Stimulated activated CD4-positive, alpha-beta T cell treated with anti-CD3 and anti-CD28 coated beads, TNF-alpha, amount 100 ng/mL, for 1 hour (primary cell): ENCODE measurements at places on chromosomes 1 and 21.

GRCh38 chr1:204448991-204449677 lies 37.5 kb upstream of the PPP1R15B start:
- DNase-seq = no peak

GRCh38 chr1:61254634-61255357 lies 172.4 kb downstream of the NFIA start:
- DNase-seq = no peak

- no peak for DNase-seq
These were observed 93.1 kb downstream of the DMRTB1 start for GRCh38 chr1:53552146-53552861.

- no peak for DNase-seq
These were observed 55.1 kb downstream of the DISP3 start for GRCh38 chr1:11533790-11534787.

- DNase-seq = no peak
These were observed 10.5 kb downstream of the MIIP start for GRCh38 chr1:12029720-12030339.

DNA sequence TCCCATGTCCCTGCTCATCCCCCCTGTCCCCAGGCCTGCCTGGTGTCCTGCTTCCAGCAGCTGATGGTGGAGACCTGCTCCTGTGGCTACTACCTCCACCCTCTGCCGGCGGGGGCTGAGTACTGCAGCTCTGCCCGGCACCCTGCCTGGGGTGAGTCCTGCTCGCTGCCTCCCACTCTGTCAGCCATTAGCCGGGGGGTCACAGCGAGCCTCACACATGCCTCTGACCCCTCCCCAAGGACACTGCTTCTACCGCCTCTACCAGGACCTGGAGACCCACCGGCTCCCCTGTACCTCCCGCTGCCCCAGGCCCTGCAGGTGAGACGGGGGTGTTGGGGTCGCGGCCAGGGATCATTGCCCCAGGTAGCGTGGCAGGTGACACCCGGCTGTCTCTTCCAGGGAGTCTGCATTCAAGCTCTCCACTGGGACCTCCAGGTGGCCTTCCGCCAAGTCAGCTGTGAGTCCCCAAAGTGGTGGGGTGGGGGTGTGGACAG lies 10.0 kb downstream of the SCNN1D start:
- DNase-seq = no peak

DNA sequence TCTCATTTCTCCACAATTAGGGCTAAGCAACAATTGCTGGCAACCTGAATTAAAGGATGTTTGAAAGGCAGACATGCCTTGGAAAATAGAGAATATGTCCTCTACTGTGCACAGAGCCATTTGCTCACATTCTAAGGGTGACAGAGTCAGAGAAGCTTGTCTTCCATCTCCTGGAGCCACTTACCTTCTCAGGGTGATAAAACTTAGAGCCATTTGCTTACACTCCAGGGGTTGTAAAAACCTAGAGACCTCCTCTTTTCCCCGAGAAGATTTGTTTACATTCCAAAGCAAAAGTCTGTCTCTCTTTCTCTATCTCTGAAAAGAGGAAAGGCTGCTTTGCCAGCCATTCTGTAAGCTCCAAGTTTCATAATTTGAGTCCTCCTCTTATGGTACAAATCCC lies 61.3 kb downstream of the LBR start:
- no peak for DNase-seq

- DNase-seq = no peak
These were observed 513 bp downstream of the PBX1 start for GRCh38 chr1:164559342-164560051.

GRCh38 chr1:21530368-21531016 lies 21.3 kb downstream of the ALPL start:
- no peak for DNase-seq

GRCh38 chr1:234725177-234726132 lies 115.5 kb upstream of the IRF2BP2 start:
- no peak for DNase-seq

GRCh38 chr1:220550811-220551399 lies 23.0 kb downstream of the MARK1 start:
- DNase-seq = no peak

DNA sequence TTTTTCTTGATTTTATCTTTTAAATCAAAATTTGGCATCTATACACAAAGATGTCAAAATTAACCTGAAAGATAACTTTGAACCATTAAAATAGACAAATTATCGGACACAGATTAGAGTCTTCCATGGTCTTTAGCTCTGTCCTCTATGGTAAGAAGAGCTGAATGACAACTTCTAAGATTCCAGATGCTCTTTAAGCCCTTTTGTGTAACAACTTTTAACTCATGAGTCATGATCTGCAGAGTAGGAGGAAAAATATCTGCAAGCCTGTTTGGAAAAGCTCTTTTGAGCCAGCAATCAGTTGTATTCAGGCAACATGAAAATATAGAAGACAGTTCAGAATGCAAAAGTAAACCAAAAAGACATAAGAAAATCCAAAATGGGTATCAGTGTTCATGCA lies 37.8 kb downstream of the TTC13 start:
- no peak for DNase-seq

GRCh38 chr1:38831731-38832369 lies 27.7 kb downstream of the RRAGC start:
- DNase-seq = no peak

- no peak for DNase-seq
These were observed 33.7 kb upstream of the CACYBP start for GRCh38 chr1:174966008-174966572.

GRCh38 chr1:10252508-10252907 lies 42.1 kb downstream of the KIF1B start:
- DNase-seq = no peak

- DNase-seq = no peak
These were observed 322.4 kb upstream of the DEPDC1 start for GRCh38 chr1:68819190-68819829.

GRCh38 chr1:28246427-28246832 lies 10.5 kb downstream of the ATP5IF1 start:
- DNase-seq = no peak

DNA sequence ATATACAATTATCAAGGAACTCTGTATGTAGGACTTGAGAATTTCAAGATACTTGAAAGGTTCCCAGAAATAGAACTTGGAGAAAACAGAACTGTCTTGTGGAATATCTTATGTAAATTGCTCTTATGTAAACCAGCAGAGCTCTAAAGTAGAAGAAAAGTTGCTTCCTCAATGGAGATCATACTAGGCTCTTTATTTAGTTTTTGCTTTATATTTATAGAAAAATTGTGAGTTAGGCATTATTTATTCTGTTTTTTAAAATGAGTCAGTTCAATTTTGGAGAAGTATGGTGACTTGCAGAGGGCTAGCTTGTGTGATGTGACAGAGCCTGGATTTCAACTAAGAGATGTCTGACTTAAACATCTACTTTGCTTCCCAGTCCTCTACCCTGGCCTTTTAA lies 40.4 kb downstream of the ATP6V1G3 start:
- DNase-seq = no peak

- DNase-seq = no peak
These were observed 210.9 kb downstream of the AKT3 start for GRCh38 chr1:243639027-243639658.

DNA sequence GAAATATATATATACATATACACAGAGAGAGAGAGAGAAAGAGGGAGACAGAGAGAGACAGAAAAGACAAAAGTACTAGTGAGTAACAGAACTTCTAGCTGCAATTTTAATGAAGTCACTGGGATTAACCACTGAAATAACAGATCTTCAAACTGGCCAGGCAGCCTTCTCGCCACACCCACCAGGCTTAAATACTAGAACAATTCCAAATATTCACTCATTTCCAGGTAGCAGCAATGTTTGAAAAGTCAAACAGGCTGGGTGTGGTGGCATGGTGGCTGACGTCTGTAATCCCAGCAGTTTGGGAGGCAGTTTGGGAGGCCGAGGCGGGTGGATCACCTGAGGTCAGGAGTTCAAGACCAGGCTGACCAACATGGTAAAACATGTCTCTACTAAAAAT lies 5.2 kb downstream of the PRDX1 start:
- no peak for DNase-seq

- no peak for DNase-seq
These were observed 3.6 kb upstream of the DPH5 start for GRCh38 chr1:101029184-101029583.
